ENCODE measurements at places on chromosomes 3 and 15.

- no peak for DNase-seq
Measured at GRCh38 chr3:72343078-72343477, 505.2 kb downstream of the SHQ1 start.

GRCh38 chr3:47096959-47097358 is 67.0 kb downstream of the SETD2 start:
- no peak for DNase-seq

- DNase-seq = peak; percentile 62
Measured at GRCh38 chr15:90231028-90232017, 2.4 kb downstream of the CIB1 start.

DNA sequence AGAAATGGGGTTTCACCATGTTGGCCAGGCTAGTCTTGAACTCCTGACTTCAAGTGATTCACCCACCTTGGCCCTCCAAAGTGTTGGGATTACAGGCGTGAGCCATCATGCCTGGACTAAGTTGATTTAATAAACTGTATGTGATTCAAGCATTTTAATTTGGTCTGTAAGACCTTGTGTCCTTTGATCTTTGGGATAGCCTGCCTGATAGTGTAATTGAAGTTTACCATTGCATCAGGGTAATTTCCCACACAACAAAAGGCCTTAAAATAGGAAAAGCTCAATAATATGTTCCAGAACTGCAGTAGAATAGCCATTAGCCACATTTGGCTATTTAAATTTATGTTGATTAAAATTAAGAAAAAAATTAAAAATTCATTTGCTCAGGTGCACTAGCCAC is 25.2 kb upstream of the DENND6A start:
- DNase-seq = no peak

GRCh38 chr3:130878464-130878863 is 15.4 kb upstream of the ATP2C1 start:
- DNase-seq = no peak

- no peak for DNase-seq
Measured at GRCh38 chr15:36080759-36081158, 498.7 kb upstream of the CDIN1 start.

DNA sequence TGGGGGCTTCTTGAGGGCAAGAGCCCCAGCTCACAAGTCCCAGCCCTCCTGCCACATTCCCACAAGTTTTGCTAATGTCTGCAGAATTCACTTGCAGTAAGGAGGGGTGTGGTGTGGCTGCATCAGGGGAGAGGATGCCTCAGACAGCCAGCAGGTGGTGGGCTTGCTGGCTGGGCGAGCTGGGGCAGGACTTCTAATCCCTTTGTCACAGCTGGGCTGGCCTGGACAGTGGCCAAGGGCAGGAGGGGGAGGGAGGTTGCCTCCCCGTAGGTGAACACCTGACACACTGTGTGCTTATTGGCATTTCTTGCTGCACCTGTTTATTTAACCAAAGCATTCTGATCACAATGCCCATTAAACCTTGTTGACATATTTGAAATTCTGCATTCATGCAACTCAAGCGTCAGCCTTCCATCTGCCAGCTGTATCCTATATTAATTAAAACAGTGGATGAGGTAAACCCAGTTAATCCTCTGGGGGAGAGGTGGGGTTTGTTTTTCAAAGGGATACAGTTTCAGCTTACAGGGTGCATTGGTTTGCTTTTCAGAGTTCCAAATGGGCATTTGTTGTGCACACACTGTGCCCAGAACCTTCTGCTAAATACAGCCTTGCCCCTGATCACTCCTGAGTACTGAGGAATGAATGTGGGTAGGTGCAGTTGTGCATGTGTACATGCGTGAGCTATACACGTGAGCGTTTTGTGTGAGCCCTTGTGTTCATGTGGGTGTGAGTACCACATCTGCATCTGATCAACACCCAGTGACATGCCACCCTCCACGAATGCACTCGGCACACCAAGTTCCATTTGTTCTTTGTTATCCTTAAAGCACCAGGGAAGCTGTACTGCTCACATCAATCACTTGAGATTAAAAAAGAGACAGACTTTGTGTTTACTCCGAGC is 268.7 kb downstream of the XXYLT1 start:
- DNase-seq = no peak

- no peak for DNase-seq
Measured at GRCh38 chr3:134824791-134825190, 29.7 kb downstream of the EPHB1 start.

DNA sequence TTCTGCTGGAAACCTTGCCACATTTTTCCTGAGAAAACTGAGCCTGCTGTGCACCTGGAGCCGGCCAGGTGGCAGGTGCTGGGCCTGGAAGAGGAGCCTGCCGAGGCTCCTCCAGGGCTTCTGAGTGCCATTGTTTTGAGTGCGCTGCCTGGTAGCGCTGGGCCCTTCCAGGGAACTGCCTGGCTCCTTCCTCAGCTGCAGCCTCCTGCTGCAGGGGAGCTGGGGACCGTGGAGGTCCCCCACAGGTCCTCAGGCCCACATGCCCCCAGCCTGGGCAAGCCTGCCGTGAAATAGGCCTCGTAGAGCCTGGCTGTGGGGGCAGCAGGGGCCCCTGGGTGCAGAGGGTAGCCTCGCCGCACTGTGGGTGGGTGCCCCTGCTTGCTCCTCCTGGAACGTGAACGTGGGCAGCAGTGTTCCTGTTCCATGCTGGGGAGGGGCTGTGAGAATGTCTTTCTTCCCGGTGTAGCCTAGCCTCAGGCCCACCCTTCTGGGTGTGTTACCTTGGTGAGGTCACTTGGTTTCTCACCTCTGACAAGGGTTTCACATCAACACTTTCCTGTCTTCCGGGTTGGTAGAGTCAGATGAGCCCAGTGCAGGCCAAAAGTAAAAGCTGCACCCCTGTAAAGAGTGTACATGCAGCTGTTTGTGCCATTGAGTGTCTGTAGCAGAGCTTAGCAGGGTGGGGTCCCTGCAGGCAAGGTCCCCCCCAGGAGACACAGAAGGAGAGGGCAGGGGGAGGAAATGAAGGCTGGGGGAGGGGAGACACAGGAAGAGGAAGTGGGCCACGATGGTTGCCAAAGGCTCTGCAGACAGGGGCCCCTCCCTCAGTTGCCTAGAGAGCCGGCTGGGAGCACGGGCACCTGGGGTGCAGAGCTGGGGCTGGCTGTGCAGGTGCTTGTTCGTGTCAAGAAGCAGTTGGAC is 34.5 kb downstream of the KLF13 start:
- DNase-seq = peak; percentile 51

- DNase-seq = no peak
Measured at GRCh38 chr3:17258823-17259436, 374.2 kb downstream of the PLCL2 start.

DNA sequence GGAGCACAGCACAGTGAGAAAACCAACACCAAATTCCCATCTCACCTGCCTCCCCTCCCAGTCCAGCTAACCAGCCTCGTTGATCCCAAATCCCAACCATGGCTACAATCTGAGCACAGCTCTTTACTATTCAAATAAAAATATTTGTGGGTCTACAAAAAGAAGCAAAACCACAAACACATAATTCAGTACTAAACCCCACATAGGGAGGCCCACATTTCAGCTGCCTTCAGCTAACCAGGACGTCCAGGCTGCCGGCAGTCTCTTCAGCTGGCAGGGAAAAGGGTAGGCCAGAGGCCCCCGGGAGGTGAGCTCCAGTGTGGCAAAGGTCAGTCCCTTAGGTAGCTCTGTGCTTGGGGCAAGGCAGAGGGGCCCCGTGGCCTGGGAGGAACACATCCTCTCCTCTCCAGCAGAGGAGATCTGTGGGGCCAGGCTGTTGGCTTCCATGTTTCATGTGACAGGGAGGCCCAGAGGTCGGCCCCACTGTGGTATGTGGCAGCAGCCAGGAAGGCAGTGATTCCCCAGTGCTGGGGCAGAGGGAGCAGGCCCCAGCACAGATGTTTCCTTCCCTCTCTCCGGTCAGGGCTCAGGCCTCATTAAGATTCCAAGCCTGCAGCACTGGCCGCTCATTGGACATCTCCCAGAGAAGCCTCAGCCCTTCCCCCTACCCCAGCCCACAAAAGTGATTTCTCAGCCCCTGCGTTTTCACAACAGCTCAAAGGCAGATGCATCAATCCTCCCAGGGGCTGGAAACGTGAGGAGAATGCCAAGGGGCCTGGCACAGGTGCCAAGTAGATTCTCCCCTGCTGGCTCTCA is 381.4 kb downstream of the NTRK3 start:
- no peak for DNase-seq

DNA sequence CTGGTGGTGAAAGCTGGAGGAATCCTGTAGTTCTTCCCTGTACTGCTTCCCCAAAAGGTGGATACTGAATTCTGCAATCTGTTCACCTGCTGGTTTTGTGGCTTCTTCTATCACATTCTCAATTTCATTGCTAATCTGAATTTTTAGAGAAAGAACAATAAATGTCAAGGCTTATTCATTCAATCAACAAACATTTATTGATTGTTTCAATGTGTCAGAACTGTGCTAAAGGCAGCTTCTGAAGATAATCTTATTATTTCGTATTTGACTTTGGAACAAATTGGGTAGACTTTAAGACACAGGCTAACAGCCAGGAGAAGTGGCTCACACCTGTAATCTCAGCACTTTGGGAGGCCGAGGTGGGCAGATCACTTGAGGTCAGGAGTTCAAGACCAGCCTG is 46.8 kb downstream of the IMPG2 start:
- DNase-seq = no peak
